ENCODE measurements at places on chromosomes 4 and X.
A peak's percentile ranks its signal among the peaks of the same experiment; 100 is the strongest.

- no peak for DNase-seq
These were observed 75.2 kb downstream of the INTS12 start for GRCh38 chr4:105633241-105633640.

- DNase-seq = no peak
These were observed 3.4 kb downstream of the CPLX1 start for GRCh38 chr4:822361-823175.

DNA sequence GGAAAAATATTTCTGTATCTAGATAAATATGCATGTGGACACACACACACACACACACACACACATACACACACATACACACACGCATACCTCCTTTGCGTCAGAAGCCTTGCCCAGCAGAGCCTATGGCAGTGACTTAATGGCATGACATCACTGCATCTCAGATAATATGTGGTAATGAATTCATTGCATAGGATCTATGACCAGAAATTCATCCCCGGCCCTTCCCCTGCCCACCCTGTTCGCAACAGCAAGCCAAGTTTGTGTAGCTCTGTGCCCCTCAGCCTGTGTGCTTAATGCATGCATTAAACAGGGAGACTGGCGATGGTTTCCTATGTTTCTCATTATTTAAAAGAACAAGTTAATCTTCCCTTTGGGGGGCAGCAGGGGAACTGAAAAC is 120.7 kb downstream of the NKX6-1 start:
- no peak for DNase-seq

DNA sequence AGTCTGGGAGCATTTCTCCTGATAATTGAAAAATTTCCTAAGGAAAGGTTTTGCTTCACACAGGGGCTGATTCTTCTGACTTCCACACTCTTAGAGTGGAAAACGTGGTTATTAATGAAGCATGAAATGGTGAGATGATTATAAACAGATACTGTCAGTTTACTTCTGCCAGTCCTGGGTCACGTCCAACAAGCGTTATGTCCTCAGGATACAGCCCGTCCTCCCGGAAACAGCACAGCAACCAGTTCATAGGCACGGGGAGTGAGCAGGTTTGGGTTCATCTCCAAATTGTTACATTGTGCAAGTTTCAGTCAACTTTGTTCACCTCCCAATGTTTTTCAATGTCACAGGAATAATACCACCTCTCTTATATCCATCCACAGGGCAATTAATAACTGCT is 98.8 kb downstream of the NPNT start:
- no peak for DNase-seq

DNA sequence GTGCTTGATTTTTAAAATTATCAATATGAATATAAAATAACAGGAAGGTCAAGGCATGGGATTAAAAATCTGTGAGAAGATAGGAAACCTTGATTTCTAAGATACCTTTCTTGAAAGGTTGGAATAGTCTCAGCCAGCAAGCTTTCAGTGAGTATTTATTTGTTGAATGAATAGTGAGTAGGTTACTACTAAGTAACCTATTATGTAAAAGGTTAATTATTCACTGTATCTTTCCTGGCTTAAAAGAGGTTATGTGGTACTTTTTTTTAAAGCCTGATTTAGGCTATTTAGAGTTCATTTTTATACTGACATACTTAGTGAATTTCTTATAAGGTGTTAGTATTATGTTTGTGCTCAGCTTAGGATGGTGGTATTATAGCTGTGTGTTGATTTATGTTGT is 123.5 kb downstream of the PTPN13 start:
- no peak for DNase-seq

GRCh38 chrX:42678133-42678532 is 99.8 kb downstream of the PPP1R2C start:
- DNase-seq = no peak

DNA sequence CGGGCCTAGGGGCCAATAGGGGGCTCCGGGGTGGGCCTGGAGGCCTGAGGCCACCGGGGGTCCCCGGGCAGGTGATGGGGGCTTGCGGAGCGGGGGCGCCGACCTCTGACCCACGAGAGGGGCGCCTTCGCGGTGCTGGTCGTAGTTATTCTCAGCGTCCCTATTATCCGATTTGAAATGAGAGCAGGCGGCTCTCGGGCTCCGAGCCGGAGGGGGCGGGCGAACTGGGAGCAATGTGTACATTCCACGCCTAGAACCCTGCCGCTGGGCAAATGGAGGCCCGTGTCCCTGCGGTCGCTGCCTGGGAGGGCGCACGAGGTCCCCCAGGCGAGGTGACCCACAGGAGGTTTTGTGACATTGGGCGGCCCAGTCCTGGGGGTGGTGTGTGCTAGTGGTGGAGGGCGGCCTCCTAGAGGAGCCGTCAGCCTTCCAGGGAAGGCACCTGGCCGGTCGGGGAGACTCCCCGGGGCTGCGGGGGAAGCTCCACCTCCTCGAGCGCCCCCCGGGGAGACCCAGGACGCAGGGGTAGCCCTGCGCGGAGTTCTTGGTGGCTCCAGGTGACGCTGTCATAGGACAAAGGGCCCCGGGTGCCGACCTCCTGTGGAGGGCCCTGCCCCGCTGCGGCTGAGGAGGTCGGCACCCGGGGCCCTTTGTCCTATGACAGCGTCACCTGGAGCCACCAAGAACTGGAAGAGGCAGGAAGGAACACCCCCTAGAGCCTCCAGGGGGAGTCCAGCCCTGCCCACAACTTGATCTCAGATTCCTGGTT is 102.6 kb upstream of the PRKX start:
- peak; percentile 43 for DNase-seq

Data from activated CD4-positive, alpha-beta T cell treated with anti-CD3 and anti-CD28 coated beads, Interleukin-2, amount 50 U/mL, for 48 hours (primary cell).